Memory B cell (primary cell): ENCODE measurements at places on chromosomes 2 and 18.

GRCh38 chr2:134453973-134454372, 200.1 kb downstream of the MGAT5 start:
- DNase-seq: no peak

DNA sequence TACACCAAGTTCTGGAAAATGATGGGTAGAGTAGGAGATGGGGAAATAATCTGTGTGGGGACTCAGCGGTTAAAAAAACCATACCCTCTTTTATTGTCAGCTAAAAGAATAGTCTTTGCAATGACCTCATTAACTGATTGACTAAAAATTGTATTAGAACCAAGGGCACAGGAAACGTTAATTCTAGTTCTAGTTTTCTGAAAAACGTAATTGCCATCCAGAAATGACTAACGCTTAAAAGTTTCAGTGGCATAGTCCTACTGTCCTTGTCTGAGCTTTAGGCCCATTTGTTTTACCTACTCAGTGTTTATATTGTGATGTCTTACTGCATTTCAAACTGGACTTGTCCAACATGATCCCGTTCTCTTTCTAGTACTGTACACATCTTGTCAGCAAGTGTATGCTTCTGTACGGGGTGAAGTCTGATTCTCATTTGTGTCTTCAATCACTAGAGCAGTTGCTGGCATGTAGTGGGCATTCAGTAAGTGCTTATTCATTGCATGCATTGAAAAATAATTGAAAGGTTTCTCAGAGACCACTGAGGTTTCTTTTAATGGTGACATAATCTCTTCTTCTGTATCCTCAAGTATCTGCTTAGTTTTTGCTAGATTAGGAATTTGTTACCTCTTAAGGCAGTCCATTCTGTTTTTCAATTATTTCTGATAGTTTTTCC, 81.5 kb downstream of the ZNF407 start:
- DNase-seq: no peak

GRCh38 chr2:218880859-218881594, 375 bp downstream of the WNT10A start:
- DNase-seq: no peak

GRCh38 chr2:217103752-217104545, 244.1 kb upstream of the TNP1 start:
- no peak for DNase-seq

GRCh38 chr2:195651046-195651445, 6.0 kb upstream of the SLC39A10 start:
- DNase-seq: no peak
